ENCODE measurements at places on chromosomes 5 and 9. TPM values are rescaled to one million over a fixed set of nuclear protein-coding genes. Genes with fewer than 3 reads are reported as not detected.

Gene GPR150
- total RNA-seq: not detected

Gene FCN2
- not detected for total RNA-seq

Gene PCDHA5
- total RNA-seq: 3.0 TPM

Gene SLC36A3
- total RNA-seq: not detected

Data from A375 (cell line).